Natural killer cell treated with Interleukin-12 subunit alpha and Interleukin-12 subunit beta and Interleukin-15 and Interleukin-18, amount 100 ng/mL, for 72 hours (primary cell): ENCODE measurements at places on chromosomes 12 and 14. TPM values are rescaled to one million over a fixed set of nuclear protein-coding genes. Genes with fewer than 3 reads are reported as not detected.

DNA sequence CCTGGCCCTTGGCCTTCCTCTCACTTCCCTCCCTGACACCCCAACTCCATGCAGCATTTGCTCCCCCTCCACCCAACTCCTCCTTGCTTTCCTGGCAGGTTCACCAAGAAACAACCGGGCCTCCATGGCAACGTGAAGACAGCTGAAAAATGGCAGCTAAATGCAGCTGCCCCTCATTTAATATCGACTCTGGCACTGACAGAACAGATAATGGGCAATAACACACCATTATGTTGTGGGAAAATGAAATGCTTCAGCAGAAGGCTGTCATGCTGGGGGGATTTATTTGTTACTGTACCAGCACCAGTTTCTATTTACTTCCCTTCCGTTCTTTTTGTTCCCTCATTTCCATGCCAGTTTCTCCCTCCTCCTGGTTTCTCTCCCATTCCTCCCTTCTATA lies 440.8 kb downstream of the NRXN3 start:
- H3K4me3 ChIP-seq = no peak overlapping the region
- no peak for DNase-seq
- H3K27ac ChIP-seq = no peak overlapping the region
- no peaks in the 10 kb centered on the region for H3K4me1 ChIP-seq

DNA sequence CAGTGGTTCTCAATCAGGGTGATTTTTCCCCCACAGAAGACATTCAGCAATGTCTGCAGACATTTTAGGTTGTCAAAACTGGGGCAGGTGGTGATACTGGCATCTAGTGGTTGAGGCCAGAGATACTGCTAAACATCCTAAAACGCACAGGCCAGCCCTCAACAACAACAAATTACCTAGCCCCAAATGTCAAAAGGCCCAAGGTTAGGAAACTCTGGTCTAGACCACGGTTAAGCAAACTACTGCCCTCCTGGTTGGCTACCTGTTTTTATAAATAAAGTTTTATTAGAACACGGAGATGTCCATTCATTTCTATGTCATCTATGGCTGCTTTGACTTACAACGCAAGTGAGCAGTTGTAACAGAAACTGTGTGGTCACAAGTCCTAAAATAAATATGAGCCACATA lies 186.7 kb downstream of the EFCAB11 start:
- peak; percentile 65 for DNase-seq
- H3K36me3 ChIP-seq = no peaks in the 10 kb centered on the region

The SELPLG gene
- 34.6 TPM for total RNA-seq

The CKAP4 gene
- 3.3 TPM for total RNA-seq

The PLBD1 gene
- total RNA-seq = not detected

DNA sequence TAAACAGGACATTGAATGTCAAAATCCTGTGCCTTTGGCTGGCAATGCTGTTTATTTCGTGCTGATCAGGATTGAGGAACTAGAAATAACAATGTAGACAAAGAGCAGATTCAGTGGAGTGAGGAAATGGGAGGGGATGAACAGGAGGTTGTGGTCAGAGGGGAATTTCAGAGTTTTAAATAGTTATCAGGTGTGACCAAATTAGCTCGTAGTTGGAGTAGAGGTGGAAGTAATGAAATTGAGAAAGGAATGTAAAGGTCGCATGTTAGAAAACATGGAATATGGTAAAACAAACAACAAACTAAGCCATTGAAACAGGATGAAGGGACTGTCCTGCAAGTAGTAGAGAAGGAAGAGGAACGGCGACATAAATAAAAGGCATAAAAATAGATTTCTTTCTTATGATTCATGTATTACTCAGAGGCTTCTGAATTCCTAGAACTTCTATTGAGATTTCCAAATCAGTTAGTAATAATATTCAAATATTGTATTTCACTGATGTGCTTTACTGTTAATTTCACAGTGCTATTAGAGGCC lies 9.5 kb upstream of the SAV1 start:
- H3K4me3 ChIP-seq = peak overlapping the region; percentile 31
- H3K27me3 ChIP-seq = peaks cover 15% of the 10 kb centered on the region
- no peak for DNase-seq
- peaks cover 7% of the 10 kb centered on the region for H3K4me1 ChIP-seq
- H3K36me3 ChIP-seq = no peaks in the 10 kb centered on the region
- no peak overlapping the region for H3K27ac ChIP-seq

- H3K4me3 ChIP-seq = peak overlapping the region; percentile 27
- H3K27me3 ChIP-seq = no peaks in the 10 kb centered on the region
- DNase-seq = peak; percentile 72
- H3K36me3 ChIP-seq = no peaks in the 10 kb centered on the region
- H3K27ac ChIP-seq = peak overlapping the region; percentile 7
- H3K4me1 ChIP-seq = peaks cover 7% of the 10 kb centered on the region
Observed at GRCh38 chr12:52151837-52152783, 39.7 kb downstream of the KRT80 start.

- H3K27me3 ChIP-seq = peaks cover 10% of the 10 kb centered on the region
- DNase-seq = no peak
- H3K27ac ChIP-seq = no peak overlapping the region
- no peaks in the 10 kb centered on the region for H3K36me3 ChIP-seq
- H3K4me1 ChIP-seq = no peaks in the 10 kb centered on the region
Observed at GRCh38 chr12:109738878-109739665, 25.4 kb downstream of the FAM222A start.

DNA sequence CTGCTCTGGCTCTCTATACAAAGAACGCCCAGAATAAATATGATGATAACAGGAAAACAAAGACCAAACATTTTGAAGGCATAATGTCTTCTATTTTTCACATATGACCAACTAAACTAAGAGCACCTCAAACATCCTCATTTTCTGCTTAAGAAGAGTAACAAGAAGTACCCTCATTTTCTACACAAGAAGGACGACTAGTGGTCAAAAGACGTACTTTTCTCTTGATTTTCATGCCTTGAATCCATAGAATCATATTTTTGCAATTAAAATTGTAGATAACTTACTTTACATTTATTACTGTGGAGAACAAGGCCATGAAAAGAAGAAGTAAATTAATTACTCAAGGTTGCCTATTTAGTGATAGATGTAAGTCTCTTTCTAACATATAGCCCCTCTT lies 358.6 kb downstream of the DUSP6 start:
- H3K27me3 ChIP-seq = peaks cover 38% of the 10 kb centered on the region
- no peak overlapping the region for H3K4me3 ChIP-seq
- no peak for DNase-seq
- H3K36me3 ChIP-seq = no peaks in the 10 kb centered on the region

DNA sequence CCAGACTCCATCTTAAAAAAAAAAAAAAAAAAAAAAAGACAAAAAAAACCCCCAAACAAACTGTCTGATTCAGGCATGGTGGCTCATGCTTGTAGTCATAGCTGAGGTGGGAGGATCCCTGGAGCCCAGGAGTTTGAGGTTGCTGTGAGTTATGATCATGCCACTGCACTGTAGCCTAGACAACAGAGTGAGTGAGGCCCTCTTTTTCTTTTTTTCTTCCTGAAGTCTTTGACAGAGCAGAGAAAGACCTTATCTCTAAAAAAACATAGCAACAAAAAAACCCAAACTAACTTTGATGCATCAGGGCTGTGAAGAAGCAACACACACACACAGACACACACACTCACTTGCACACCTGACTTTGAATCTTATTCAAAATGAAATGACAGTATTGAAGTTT lies 7.7 kb upstream of the AMN1 start:
- no peaks in the 10 kb centered on the region for H3K27me3 ChIP-seq
- H3K36me3 ChIP-seq = peaks cover 4% of the 10 kb centered on the region
- H3K27ac ChIP-seq = peak overlapping the region; percentile 43
- DNase-seq = no peak

DNA sequence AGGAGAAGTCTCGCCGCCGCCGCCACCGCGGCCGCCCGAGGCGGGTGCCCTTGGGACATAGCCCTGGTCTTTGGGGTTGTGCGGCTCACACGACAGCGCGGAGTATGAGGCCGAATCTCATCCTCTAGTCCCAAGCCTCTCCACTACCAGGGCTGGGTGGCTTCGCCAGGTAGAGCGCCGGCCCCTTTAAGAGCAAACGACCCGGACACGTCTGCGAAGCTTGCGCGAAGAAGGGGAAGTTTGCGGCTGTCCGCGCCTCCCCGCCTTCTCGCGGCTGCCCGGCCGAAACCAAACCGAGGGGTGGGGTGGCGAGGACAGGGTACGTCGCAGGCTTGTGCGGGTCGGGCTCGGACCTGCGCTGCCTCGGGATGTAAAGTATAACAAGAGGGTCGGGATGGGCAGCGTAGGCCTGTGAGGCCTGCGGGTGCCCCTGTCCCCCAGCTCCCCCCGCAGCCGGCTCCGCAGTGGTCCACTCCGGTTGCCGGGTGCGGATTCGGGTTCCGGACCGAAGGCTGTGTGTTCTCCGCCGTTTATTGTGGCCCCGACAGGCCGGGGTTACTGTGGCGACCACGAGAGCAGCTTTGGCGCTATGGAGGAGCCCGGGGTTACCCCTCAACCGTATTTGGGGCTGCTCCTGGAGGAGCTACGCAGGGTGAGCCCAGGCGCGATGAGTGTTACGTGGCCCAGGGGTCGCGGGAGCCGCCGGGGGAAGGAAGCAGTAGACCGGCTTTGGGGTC lies 33.3 kb downstream of the MIA2 start:
- H3K36me3 ChIP-seq = no peaks in the 10 kb centered on the region
- peak overlapping the region; percentile 92 for H3K4me3 ChIP-seq
- peaks cover 55% of the 10 kb centered on the region for H3K4me1 ChIP-seq
- H3K27me3 ChIP-seq = no peaks in the 10 kb centered on the region
- H3K27ac ChIP-seq = peak overlapping the region; percentile 97
- peak; percentile 90 for DNase-seq

GRCh38 chr14:87934185-87934584 lies 58.8 kb downstream of the GALC start:
- no peak overlapping the region for H3K4me3 ChIP-seq
- no peaks in the 10 kb centered on the region for H3K27me3 ChIP-seq
- H3K27ac ChIP-seq = no peak overlapping the region
- no peak for DNase-seq
- H3K4me1 ChIP-seq = peaks cover 7% of the 10 kb centered on the region

The KCNH5 gene
- total RNA-seq = not detected
